ENCODE measurements at places on chromosomes 4 and X.

- DNase-seq = no peak
These were observed 36.9 kb downstream of the AMMECR1 start for GRCh38 chrX:110280954-110281353.

DNA sequence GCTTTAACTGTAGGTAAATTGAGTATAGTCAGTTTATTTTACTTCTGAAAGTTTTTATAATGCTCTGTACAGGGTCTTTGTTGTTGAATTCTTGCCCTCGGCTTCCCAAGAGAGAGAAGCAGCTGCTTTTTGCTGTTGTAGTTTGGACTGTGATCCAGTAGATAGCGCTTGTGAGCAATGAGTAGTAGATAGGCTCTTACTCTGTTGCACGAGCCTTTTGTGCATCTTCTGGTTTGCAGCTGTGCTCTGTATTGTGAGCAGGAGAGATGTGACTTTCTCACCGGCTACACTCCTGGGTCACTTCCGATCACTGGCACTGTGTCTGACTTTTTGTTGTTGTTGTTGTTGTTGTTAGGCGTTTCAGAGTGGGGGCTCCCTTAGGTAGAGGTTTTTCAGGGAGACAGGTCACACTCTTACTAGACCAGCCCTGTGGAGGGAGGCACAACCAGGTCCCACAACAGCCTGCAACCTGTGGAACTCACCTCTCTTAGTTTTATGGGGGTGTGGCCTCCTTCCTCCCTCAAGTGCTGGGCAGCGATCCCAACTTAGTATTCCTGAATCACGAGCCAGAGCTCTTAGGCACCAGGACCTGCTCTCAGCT lies 822.1 kb upstream of the GALNTL6 start:
- DNase-seq = peak; percentile 23

DNA sequence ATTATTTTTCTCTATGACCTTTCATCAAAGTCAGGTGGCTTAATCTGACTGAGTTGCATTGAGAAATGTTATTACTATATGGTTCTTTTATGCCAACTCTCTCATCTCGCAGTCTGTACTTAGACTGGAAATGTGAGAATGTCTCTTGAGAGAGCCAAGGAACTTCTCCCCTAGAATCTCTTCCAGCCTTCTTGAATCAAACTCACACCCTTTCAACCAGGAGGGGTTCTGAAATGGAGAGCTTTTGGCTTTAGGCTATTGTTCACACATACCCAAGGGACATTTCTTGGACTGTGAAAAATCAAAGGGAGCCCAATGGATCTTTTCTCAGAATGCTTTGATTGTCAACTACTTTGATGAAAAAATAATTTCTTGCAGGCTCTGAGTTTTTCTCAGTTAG lies 5.1 kb downstream of the PLP1 start:
- DNase-seq = no peak

DNA sequence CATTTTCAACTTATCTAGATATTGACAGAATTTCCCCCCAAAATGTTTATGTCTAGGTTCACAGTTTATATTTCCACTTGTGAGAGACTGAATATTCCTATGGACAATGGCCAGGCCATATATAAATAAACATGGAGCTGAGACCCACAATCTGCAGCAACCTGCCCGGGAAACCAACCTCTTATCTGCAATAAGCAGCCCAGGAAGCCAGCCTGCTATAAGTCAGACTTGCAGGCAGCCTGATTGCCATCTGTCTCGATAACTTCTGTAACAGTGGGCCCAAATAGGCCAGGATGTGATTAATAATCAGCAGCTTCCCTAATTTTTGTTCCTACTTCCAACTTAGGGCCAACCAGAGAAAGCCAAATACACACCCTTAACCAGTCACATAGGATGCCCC lies 5.2 kb upstream of the NAP1L5 start:
- DNase-seq = no peak

DNA sequence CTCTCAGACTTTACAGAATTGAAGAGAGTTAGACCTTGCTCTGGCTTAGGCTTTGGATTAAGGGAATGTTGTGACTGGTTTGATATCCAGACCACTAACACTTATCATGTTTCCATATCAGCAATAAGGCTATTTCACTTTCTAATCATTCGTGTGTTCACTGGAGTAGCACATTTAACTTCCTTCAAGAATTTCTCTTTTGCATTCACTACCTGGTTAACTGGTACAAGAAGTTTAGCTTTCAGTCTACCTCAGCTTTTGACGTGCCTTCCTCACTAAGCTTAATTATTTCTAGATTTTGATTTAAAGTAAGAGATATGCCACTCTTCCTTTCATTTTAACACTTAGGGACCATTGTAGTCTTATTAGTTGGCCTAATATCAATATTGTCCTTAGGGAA lies 62.6 kb downstream of the CASP6 start:
- no peak for DNase-seq

DNA sequence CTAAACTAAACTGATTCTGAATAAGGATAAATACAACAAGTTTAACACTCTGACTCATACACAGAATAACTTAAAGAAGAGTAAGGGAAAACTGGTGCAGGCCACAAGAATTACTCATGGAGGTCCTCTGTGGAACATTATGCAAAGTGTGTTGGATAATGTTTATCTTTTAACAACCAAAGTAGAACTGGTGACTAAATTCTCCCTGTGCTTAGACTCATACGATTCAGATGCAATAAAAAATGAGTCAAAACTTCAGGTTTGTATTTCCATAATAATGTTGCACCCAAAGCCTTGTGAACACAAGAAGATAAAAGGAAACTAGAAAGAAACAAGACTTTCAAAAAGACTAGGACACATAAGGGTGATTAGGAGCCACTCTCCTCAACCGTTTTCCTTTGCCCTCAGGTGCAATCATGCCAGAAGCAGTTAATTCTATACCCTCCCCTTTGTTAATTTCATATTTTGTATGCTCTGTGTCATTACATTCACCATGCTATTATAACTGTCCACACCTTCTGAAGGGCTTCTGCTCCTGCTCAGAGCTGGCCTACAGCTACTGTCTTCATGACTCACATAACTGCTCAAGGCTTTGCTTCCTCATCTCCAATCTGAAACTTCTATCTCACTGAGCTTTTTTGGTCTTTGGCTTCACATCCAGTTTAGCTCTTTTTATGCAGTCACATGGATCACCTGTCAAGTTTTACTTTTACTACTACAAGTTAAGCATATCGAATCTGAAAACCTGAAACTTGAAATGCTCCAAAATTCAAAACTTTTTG lies 60.2 kb downstream of the KCNIP4 start:
- DNase-seq = no peak

DNA sequence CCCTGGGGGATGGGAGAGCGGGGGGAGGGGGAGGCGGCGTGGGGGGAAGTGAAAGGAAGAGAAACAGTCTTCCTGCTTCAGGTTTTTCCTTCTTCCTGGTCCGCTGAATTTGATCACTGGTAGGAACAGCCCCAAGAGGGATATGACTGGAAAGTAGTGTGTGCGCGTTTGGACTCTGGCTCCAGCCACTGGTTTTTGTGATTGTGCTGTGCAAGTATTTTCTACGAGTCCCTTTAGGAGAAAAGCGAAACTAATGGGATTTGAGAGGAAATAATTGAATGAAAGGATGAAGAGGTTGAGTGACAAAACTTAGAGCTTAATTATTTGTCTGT lies 836 bp downstream of the PRRG1 start:
- peak; percentile 13 for DNase-seq

DNA sequence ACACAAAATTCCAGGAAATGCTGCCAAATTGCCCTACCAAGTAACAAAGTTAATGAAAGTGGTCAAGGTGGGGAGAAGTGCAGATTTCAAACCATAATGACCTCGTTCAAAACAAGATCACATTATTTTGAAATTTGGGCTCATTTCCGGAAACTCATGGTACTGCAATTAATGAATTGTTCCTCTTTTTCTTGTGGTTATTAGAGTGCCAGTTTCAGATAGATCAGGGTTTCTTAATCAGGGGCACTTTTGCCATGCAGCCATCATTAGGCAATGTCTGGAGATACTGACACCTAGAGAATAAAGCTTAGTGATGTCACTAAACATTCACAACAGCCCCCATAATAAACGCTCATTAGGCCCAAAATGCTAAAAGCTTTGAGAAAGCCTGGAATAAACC lies 381.5 kb upstream of the GALNT7 start:
- DNase-seq = no peak

- DNase-seq = no peak
These were observed 687.0 kb upstream of the EPHA5 start for GRCh38 chr4:66357316-66357715.

DNA sequence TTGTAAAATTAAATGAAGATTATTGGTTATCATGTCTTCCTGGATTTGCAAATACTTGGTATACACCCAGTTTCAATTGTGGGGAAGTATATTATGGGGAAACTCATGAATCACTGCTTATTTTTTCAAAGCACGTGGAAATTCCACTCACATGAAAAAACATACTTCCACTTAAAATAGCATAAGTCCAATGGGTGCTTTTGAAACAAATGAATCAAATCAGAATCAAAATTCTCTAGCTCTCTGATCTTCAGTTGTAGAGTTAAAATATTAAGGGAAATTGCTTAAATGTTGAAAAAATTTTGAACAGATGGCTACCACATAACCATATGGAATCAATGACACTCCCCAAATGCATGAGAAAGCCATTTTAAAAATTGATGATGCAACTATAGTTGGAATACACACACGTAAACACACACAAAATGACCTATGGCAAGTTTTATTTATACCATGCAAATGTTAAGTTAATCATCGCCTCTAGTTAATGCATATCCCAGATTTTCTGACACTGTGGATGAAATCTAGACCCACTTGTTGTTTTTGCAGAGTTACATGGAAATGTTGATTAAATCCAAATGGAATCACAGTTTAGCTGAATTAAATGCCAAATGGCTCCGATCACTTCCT lies 93.2 kb downstream of the ARSF start:
- no peak for DNase-seq

DNA sequence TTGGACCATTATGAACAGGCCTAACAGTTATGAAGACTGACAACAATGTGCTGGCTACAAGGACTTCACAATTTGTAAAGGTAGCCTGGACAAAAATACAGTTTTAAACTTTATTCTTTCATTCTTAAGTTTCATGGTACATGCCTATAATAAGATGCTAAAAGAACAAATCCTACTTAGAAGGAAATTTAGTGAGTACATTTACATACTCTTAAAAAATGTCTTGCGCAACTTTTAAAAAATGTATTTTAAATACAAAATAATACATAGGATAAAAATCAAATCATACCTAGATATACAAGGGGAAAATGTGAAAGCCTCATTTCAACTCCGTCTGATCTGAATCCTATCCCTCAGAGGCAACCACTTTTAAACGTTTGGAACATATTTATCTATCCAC lies 200.7 kb upstream of the SPIN4 start:
- no peak for DNase-seq

DNA sequence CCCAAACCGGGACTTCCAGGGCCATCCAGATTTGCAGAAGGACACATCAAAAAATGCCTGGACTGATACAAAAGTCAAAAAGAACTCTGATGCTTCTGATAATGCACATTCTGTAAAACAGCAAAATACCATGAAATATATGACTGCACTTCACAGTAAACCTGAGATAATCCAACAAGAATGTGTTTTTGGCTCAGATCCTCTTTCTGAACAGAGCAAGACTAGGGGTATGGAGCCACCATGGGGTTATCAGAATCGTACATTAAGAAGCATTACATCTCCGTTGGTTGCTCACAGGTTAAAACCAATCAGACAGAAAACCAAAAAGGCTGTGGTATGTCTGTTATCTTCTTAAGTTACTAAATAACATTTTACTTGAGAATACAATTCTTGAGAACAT lies 9.2 kb downstream of the PLK4 start:
- no peak for DNase-seq

DNA sequence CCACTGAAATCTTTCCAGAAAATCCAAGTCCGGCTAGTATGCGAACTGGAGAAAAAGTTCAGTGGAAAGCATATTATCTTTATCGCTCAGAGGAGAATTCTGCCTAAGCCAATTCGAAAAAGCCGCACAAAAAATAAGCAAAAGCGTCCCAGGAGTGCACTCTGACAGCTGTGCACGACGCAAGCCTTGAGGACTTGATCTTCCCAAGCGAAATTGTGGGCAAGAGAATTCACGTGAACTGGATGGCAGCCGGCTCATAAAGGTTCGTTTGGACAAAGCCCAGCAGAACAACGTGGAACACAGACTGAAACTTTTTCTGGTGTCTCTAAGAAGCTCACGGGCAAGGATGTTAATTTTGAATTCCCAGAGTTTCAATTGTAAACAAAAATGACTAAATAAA lies 34.4 kb downstream of the STX18 start:
- no peak for DNase-seq

GRCh38 chr4:13117185-13117584 lies 367.0 kb downstream of the RAB28 start:
- DNase-seq = no peak

GRCh38 chr4:126341927-126342326 lies 1027.2 kb downstream of the FAT4 start:
- DNase-seq = no peak

DNA sequence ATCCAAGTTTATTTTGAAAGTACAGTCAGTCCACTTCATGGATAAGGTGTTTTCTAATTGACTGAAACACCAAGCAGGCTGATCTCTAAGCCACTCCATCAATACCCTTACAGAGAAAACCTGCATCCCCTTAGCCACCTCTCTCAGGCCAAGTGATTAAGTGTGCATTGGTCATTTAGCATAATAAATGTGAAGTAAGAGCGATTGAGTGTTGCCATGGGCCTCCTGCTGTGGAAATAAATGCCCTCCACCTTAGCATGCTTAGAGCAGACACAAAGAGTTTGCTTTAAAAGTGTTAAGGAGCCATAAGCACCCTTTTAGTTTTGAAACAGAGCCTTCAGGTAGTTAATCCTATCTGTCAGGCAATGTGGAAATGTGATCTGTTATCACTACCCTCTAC lies 386.5 kb downstream of the GPAT3 start:
- DNase-seq = no peak

GRCh38 chrX:154458116-154458953 lies at the start of gene PLXNA3:
PLXNA3 (plus strand) TSS chrX:154458281; CDS start chrX:154460184, 1,903 bp downstream.
- no peak for DNase-seq

- no peak for DNase-seq
These were observed 1305.2 kb downstream of the ARAP2 start for GRCh38 chr4:34939073-34939472.

GRCh38 chrX:129641941-129642340 lies 12.8 kb downstream of the APLN start:
- DNase-seq = no peak

DNA sequence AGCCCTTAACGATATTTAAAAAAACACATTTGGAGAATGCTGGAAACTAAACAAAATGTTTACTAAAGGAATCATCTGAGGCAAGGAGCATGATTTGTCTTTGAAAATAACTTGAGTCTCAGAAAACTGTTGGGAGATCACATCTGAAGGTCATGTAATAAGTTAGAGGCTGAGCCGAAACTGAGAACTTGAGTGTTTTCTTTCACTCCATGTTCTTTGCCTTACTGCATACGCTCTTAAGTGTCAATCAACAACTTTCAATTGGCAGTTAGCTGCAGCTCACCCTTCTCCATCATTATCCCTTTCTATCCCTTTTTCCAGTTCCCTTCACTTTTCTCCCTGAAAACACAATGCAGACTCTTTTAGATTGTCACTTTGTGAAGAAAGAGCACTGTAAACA lies 216.2 kb downstream of the ADGRA3 start:
- no peak for DNase-seq

- DNase-seq = peak; percentile 52
These were observed 1.1 kb downstream of the TMEM131L start for GRCh38 chr4:153466949-153467896.

- DNase-seq = no peak
These were observed 201.7 kb downstream of the NLGN4X start for GRCh38 chrX:6026980-6027379.

Measured in HepG2 (cell line).